ENCODE measurements at places on chromosomes 5 and 9. TPM values are rescaled to one million over a fixed set of nuclear protein-coding genes. Genes with fewer than 3 reads are reported as not detected.

The SOHLH1 gene
- total RNA-seq = not detected

The SHISAL2B gene
- total RNA-seq = not detected

The ACO1 gene
- 26.1 TPM for total RNA-seq

The PRUNE2 gene
- not detected for total RNA-seq

The LCN9 gene
- not detected for total RNA-seq

The COL27A1 gene
- 0.83 TPM for total RNA-seq

The C7 gene
- total RNA-seq = not detected

DNA sequence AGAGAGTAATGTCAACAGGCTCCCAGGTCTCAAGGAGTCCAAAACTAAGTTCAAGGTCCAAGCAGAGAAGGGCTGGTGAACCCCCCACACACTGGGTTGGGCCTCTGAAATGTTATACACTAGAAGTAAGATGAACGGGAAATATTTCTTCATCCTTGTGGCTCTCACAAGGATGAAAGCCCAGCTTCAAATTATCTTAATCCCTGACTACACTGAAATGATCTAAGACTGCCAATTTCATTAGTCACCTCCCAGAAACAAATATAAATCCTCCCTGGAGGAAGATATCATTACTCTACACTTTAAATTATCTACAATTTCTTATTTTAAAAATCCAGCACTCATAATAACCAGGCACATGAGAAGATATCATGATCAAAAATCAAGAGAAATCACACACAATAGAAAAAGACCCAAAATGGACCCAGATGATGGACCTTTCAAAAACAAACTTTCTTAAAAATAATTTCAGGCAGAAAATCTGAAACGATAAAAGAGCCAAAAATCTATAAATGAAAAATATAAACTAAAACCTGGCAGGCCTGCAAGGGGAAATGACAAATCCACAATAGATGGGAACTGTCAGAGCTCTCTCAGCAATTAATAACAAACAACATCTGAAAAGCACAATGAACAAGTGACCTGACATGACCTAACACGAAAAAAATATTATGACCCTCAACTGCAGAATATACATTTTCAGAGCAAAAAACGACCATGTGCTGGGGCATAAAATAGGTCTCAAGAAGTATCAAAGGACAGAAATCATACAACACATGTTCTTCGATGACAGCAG, 117.4 kb downstream of the GPR21 start:
- no peaks in the 10 kb centered on the region for H3K4me1 ChIP-seq
- no peaks in the 10 kb centered on the region for H3K27me3 ChIP-seq
- DNase-seq = no peak
- H3K36me3 ChIP-seq = no peaks in the 10 kb centered on the region

GRCh38 chr5:149203921-149204441, 62.7 kb downstream of the ABLIM3 start:
- H3K27ac ChIP-seq = no peak overlapping the region
- H3K27me3 ChIP-seq = no peaks in the 10 kb centered on the region
- H3K4me3 ChIP-seq = no peak overlapping the region
- DNase-seq = no peak
- H3K36me3 ChIP-seq = peaks cover 70% of the 10 kb centered on the region

DNA sequence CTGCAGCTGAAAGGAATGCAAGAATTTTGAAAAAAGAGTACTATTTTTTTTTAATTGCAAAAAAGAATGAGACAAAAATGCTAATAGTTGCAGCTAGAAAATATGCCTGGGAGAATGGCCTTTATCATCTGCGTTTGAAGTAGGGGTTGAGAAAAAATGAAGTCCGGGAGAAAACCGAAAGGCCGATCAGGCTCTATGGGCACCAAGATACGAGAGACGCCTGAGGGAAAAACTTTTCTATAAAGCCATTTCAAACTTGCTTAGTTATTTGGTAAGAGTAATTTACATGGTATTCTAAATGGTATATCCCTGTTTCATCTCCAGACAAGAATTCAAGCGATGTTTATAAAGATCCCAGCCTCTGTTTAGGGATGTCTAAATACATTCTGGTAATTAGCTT, 99.3 kb upstream of the EFNA5 start:
- H3K36me3 ChIP-seq = no peaks in the 10 kb centered on the region
- no peaks in the 10 kb centered on the region for H3K27me3 ChIP-seq
- DNase-seq = no peak
- H3K4me1 ChIP-seq = no peaks in the 10 kb centered on the region
- H3K27ac ChIP-seq = no peak overlapping the region

- H3K4me3 ChIP-seq = no peak overlapping the region
- no peak for DNase-seq
- no peaks in the 10 kb centered on the region for H3K4me1 ChIP-seq
- no peak overlapping the region for H3K27ac ChIP-seq
Observed at GRCh38 chr5:172143875-172144274, 44.1 kb downstream of the STK10 start.

DNA sequence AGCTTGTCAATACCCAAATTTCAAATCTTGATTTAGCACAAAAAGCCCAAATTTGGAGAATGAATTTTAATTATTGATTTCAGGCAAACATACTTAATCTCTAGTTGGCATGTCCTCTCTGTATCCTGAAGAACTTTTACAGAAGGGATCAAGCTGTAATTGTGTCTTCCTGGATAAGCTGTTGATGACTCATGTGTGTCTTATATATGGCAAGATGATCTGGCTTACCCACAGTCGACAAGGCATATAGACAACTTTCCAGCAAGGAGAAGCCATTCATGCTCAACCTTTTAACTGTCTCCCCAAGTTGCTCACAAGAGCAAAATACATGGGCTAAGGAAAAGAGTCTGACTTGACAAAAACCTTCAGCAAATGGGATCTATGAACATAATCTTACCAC, 112.5 kb upstream of the SLCO6A1 start:
- H3K27ac ChIP-seq = no peak overlapping the region
- H3K27me3 ChIP-seq = no peaks in the 10 kb centered on the region
- H3K4me1 ChIP-seq = no peaks in the 10 kb centered on the region
- H3K36me3 ChIP-seq = no peaks in the 10 kb centered on the region
- DNase-seq = no peak

- no peak overlapping the region for H3K27ac ChIP-seq
- no peak for DNase-seq
- H3K27me3 ChIP-seq = no peaks in the 10 kb centered on the region
- H3K4me1 ChIP-seq = no peaks in the 10 kb centered on the region
- H3K36me3 ChIP-seq = no peaks in the 10 kb centered on the region
Observed at GRCh38 chr9:125906893-125907292, 159.7 kb downstream of the PBX3 start.

DNA sequence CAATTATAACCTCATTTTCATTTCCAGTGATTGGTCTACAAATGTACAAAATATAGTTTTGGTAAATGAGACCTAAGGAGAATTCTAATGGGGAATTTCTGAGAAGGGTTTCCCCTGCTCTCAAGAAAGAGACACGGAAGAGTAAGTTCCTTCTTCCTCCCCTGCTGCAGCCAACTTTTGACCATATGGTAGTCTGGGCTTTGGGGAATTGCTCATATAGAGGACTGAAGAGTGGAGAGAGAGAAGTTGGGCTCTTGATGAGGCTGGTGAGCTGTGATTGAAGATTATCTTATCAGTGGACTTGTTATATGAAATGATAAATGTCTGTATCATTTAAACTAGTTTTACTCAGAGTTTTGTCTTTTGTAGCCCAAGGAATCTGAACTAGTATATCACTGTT, 4.3 kb upstream of the LNPEP start:
- DNase-seq = no peak
- H3K36me3 ChIP-seq = no peaks in the 10 kb centered on the region
- no peak overlapping the region for H3K27ac ChIP-seq
- peaks cover 18% of the 10 kb centered on the region for H3K4me1 ChIP-seq
- no peaks in the 10 kb centered on the region for H3K27me3 ChIP-seq

- H3K4me1 ChIP-seq = peaks cover 27% of the 10 kb centered on the region
- no peak overlapping the region for H3K4me3 ChIP-seq
- no peak for DNase-seq
- H3K36me3 ChIP-seq = no peaks in the 10 kb centered on the region
Observed at GRCh38 chr9:87515588-87516221, 18.0 kb downstream of the DAPK1 start.

DNA sequence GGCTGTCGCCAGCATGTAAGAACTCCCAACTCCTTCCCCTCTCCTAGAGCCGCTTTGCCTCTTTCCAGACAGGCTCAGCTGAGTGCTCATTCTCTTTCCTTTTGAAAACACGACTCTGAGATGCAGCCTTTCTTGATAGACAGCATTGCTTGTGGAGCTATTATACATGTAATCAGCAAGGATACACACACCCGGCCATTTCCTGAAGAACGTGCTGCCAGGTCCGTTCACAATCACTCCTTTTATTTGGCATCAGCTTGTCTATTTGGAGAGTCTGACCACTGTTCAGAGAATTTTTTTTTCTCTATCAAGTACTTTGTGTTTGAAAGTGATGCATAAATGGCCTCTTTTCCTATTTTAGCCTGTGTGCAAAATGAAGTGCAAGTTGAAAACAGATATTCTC, 328.7 kb downstream of the MARCHF11 start:
- no peaks in the 10 kb centered on the region for H3K4me1 ChIP-seq
- 0 out of 2 replicates have a peak, but pooled peaks cover 5% of the 10 kb centered on the region for H3K27me3 ChIP-seq
- H3K4me3 ChIP-seq = no peak overlapping the region
- H3K36me3 ChIP-seq = no peaks in the 10 kb centered on the region
- DNase-seq = no peak

GRCh38 chr5:52684051-52684450, 103.7 kb upstream of the ITGA1 start:
- no peaks in the 10 kb centered on the region for H3K27me3 ChIP-seq
- no peak for DNase-seq
- no peaks in the 10 kb centered on the region for H3K36me3 ChIP-seq
- H3K4me1 ChIP-seq = no peaks in the 10 kb centered on the region
- H3K4me3 ChIP-seq = no peak overlapping the region

All from PC-9 (cell line).